ENCODE measurements at places on chromosomes 4 and X. TPM values are rescaled to one million over a fixed set of nuclear protein-coding genes. Genes with fewer than 3 reads are reported as not detected.

Gene H2BW2
- total RNA-seq: not detected

Gene EFHC2
- 3.4 TPM for total RNA-seq

Gene PCDH19
- total RNA-seq: not detected

Gene POU4F2
- total RNA-seq: not detected

Gene LRRC66
- total RNA-seq: 0.12 TPM

Gene SOD3
- total RNA-seq: not detected

Gene STBD1
- total RNA-seq: 3.0 TPM

Gene MTCP1
- 16.4 TPM for total RNA-seq

Gene SYTL5
- total RNA-seq: not detected

Gene PNMA5
- total RNA-seq: 0.12 TPM

Gene NUP54
- 47.9 TPM for total RNA-seq

Gene SLC9B1
- 2.0 TPM for total RNA-seq

Gene SH3BGRL
- total RNA-seq: 85.7 TPM

Gene KCTD8
- not detected for total RNA-seq

Gene IRAK1
- total RNA-seq: 97.9 TPM

Gene STARD8
- total RNA-seq: 1.4 TPM

Gene PUDP
- 13.6 TPM for total RNA-seq

Gene S100G
- not detected for total RNA-seq

Gene IL2RG
- 518 TPM for total RNA-seq

Gene VCX3B
- not detected for total RNA-seq

Gene PAGE5
- not detected for total RNA-seq

Gene PTTG2
- total RNA-seq: 1.0 TPM

Gene NAA11
- total RNA-seq: not detected

Gene IBSP
- not detected for total RNA-seq

Gene STPG2
- total RNA-seq: not detected

Gene RTL5
- total RNA-seq: 0.14 TPM

Gene ABRAXAS1
- 22.6 TPM for total RNA-seq

Gene P2RY10
- total RNA-seq: 71.6 TPM

Gene TGIF2LX
- not detected for total RNA-seq

Gene F8A1
- 52.0 TPM for total RNA-seq

Gene SPINK2
- total RNA-seq: 1.6 TPM

Gene MID2
- 5.2 TPM for total RNA-seq

Gene ZCCHC12
- not detected for total RNA-seq

Gene XK
- total RNA-seq: not detected

Gene PLP1
- not detected for total RNA-seq

Gene MAGEB2
- total RNA-seq: not detected

Gene SPIN3
- total RNA-seq: 12.0 TPM

Gene ARR3
- not detected for total RNA-seq

Gene LAMP2
- total RNA-seq: 46.1 TPM

Gene RASL11B
- total RNA-seq: 0.23 TPM

Gene SMIM10L2A
- total RNA-seq: 0.94 TPM

Gene ARMCX2
- total RNA-seq: 3.1 TPM

Gene CXXC4
- not detected for total RNA-seq

Gene INPP4B
- total RNA-seq: 77.3 TPM

Gene BMX
- total RNA-seq: not detected

Gene FAAH2
- 1.7 TPM for total RNA-seq

Gene BEX1
- total RNA-seq: not detected
